ENCODE measurements at places on chromosomes 16 and 17. TPM values are rescaled to one million over a fixed set of nuclear protein-coding genes. Genes with fewer than 3 reads are reported as not detected.

ITGAX gene
- not detected for total RNA-seq

PDE6G gene
- 0.37 TPM for total RNA-seq

MMP2 gene
- total RNA-seq: 561 TPM

DNA sequence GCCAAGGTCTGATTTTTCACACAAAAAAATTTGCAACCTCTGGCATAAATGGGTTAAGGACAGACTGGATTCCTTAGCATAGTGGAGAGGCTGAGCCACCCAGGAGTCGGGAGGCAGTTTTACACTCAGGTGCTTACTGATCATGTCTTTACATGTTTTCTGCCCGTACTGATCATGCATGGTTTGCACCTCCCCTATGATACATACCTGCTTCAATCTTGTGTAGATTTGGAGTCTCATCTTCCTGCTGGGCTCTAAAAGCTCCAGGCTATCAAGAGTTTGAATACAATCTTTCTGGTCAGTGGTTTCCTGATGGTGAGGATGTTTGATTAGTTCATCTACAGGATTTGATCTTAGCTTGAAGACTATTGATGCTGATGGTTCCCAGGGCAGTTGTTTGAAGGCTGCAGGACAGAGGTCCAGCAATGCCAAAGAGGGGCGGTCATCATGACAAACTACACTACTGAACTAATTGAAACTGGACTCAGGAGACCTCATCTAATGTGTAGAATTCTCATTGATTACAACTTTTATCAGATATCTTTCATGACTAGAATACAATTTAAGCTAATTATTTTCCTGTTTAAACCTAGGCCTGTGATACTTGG is 6.9 kb downstream of the C1QBP start:
- DNase-seq: no peak

DNA sequence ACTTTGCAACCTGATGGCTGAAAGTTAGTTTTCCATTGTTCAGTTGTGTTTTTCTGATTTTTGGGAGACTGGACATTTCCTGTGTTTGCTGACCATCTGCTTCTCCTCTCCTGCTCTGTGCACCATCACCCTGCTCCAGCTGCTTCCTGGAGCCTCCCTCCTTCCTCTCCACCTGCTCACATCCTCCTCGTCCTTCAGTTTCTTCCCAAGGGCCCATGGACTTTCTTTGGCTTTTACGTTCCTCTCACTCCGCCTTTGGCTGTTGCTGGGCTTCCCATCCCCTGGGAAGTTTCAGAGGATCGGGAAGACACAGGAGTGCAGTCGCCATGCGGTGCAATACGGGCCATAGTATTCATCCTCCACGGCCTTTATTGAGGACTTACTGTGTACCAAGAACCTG is 61.6 kb downstream of the TNFRSF13B start:
- no peak for DNase-seq

Data from HFFc6 (cell line).